ENCODE measurements at places on chromosomes 12 and 14. TPM values are rescaled to one million over a fixed set of nuclear protein-coding genes. Genes with fewer than 3 reads are reported as not detected.
A peak's percentile ranks its signal among the peaks of the same experiment; 100 is the strongest.

ITGB7 gene
- 0.54 TPM for total RNA-seq

- no peak for DNase-seq
Measured at GRCh38 chr12:4112290-4112689, 161.3 kb upstream of the CCND2 start.

MIP gene
- not detected for total RNA-seq

DNA sequence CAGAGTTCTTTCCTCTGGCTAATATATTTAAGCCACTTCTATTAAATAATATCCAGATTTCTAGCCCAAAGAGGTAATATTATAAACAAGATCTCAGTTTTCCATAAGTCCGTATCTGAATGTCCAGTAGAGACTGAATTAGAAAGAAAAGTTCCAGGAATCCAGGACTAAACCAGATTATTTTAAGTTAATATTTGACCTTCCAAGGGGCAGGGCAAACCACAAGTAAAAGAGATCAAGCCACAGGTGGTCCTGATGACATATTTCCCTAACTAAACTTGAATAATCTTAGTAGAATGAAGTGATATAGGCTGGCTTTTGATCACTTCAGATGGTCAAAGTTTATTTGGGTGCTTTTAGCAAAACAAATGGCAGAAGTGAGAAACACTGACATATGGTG lies 43.3 kb upstream of the E2F7 start:
- no peak for DNase-seq

CLECL1 gene
- not detected for total RNA-seq

- DNase-seq, result no peak
Measured at GRCh38 chr14:47778631-47779030, 103.2 kb upstream of the MDGA2 start.

STRN3 gene
- 67.2 TPM for total RNA-seq

GRCh38 chr14:70602254-70602653 lies 1.8 kb upstream of the MED6 start:
- no peak for DNase-seq

GRCh38 chr12:11916771-11917170 lies 154.0 kb upstream of the BCL2L14 start:
- no peak for DNase-seq

PPP1R1A gene
- total RNA-seq, result not detected

KRT6C gene
- not detected for total RNA-seq

- DNase-seq, result peak; percentile 28
Measured at GRCh38 chr12:69095765-69096477, 143.4 kb upstream of the CPSF6 start.

- peak; percentile 67 for DNase-seq
Measured at GRCh38 chr14:55715889-55716288, 135.9 kb downstream of the KTN1 start.

DRAM1 gene
- 41.5 TPM for total RNA-seq

- no peak for DNase-seq
Measured at GRCh38 chr12:121004253-121004815, 12.0 kb downstream of the C12orf43 start.

DNA sequence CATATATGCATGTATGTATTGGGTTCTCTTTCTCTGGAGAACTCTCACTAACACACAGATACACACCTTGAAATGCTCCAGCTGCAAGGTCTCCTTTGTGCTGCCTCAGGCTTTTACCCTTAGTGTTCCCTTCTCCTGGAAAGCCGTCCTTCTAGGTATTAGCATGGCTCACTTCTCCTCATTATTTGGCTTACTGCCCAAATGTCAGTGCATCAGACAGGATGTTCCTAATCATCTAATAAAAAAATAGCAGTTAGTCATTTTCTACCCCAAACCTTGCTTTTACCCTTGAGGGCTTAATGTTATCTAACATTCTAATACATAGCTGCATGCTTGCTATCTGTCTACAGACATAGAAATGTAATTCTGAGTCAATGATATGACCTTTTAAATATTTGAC lies 109.0 kb upstream of the SLC16A7 start:
- peak; percentile 1 for DNase-seq

DNA sequence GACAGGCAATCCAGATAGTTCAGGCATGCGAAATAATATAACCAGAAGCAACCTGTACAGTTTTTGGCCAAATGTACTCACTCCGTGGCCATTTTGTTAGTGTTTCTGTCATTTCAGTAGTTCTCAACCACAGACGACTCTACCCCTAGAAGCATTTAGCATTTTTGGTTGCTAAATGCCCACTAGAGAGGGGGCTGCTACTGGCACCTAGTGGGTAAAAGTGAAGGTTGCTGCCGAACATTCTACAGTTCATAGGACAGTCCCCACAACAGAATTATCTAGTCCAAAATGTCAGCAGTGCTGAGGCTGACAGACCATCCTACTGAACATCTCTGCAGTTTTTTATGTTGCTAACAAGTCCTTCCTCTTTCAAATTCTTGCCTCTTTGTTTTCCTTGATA lies 107.4 kb downstream of the TSHR start:
- peak; percentile 1 for DNase-seq

DNA sequence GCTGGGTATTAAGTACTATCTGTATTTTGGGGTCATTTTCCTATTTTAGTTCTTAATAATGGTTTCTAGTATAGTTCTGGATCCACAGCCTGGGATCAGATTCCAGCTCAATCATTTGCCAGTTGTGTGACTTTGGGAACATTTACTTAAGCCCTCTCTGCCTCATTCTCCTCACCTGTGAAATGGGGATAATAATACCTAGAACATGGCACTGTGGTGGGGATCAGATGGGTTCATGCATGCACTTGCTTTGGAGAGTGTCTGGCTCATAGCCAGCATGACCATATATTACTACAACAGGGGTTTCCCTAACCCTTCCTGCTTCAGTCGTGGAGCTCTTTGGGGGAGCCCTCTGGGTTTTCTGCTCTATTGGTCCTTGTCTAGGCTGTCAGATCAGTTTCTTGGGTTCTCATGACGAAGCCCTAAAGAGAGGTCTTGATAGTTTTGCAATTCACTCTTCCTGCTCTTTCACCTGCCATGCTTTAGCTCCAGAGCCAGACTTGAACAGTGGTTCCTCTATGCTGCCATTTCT lies 34.1 kb upstream of the SMOC1 start:
- no peak for DNase-seq

GRCh38 chr12:3530548-3530947 lies 39.5 kb downstream of the PRMT8 start:
- no peak for DNase-seq

CYP27B1 gene
- not detected for total RNA-seq

DNA sequence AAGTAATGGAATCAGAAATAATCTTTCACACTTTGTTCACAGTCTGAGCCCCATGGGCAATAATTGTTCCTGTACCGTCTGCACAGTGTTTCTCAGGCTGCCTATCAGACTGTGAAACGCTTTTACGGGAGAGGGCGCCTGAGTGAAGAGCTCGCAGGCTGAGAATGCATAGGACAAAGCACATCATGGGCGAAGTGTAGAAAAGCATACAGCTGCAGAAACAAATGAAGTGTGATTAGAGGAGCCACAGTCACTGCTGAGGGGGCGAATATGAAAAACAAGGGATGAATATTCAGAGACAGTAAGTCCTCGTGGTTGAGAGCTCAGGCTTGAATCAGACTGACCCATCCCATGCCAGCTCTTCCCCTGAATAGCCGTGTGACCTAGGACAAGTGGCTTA lies 438.4 kb upstream of the DCN start:
- peak; percentile 16 for DNase-seq

DNA sequence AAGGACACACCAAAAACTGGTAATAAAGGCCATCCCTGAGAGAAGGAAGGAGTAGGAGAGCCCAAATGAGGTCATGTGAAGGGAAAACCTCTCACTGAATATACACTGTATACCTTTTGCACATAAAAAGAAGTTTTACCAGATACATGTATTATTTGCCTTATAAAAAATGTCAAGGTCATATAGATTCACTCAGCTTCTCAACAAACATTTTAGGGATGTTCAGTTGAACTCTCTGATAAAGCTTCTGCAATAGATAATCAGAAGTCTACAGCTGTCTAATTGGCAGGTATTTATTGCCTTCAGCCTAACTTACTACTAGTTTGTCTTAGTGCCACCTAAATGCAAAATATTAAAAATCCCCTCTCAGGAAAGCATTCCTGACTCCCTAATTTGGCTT lies 8.7 kb downstream of the SLC11A2 start:
- no peak for DNase-seq

- peak; percentile 25 for DNase-seq
Measured at GRCh38 chr14:89578156-89578555, 161.1 kb upstream of the FOXN3 start.

DNA sequence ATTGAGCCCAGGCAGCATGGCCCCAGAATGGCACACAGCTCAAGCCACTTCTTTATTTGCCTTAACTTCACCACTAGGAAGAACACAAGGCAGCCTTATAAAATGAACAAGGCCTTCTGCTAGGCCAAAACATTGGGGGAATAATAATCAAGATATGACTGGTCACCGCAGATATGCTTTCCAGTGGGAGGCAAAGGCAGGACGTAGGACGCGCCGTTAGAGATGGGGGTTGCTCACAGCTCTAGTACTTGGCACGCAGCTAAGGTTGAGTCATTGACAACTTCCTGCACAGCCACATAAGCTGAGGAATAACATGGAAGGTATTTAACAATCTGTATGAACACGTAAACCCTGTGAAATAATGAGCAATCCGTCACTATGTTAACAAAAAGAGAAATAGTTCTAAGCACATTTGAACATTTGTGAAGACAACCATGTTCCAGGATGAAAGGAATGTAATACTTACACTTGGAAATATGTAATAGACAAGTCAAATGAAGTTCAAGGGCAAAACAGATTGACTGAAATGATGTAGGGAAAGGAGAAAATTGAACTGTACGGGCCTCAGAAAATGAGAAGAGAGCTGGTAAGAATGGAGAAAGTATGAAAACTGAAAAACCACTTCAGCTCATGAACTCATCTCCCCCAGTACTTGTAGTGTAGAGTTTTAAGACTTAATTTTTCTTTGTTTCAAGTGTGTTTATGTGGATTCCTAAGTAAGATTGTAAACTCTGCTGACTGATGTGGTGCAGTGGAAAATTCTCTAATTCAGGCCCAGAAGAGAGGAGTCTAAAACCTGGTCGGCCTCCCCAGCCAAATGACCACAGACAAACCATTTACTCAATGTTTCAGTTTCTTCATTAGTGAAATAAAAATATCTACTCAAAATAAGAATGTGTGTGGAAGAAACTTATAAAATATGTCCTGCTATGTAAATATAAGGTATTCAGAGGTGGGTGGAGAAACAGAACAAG lies 59.3 kb upstream of the CCDC91 start:
- DNase-seq, result peak; percentile 100

PTPRQ gene
- total RNA-seq, result 32.1 TPM

SMIM41 gene
- total RNA-seq, result 0.98 TPM

GRCh38 chr12:100706033-100706432 lies 88.5 kb upstream of the ANO4 start:
- DNase-seq, result peak; percentile 6

GRCh38 chr12:117998719-117999118 lies 17.8 kb upstream of the RFC5 start:
- no peak for DNase-seq

DNA sequence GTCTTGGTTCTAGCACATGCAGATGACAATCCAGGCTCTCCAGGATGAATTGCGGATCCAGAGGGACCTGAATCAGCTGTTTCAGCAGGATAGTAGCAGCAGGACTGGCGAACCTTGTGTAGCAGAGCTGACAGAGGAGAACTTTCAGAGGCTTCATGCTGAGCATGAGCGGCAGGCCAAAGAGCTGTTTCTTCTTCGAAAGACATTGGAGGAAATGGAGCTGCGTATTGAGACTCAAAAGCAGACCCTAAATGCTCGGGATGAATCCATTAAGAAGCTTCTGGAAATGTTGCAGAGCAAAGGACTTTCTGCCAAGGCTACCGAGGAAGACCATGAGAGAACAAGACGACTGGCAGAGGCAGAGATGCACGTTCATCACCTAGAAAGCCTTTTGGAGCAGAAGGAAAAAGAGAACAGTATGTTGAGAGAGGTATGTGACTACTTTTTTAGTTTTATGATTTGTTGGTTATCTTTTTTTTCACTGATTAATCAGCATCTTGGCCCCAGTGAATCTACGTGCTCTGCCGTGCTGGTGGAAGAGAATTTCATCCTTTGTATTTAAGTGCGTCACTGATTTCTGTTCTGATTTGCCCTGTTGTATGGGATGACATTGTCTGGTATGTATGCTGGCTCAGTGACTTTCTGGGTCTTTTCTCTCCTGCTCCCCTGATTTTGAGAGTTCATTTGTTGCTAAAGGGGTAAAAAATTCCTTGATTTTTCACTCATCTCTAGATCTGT lies 92.3 kb downstream of the ERC1 start:
- DNase-seq, result peak; percentile 80

All from fibroblast of the aortic adventitia (primary cell).